M059J (cell line): ENCODE measurements at places on chromosomes 7 and 10. TPM values are rescaled to one million over a fixed set of nuclear protein-coding genes. Genes with fewer than 3 reads are reported as not detected.

Gene STEAP4
- total RNA-seq = 0.02 TPM in 1 of 2 replicates, not detected in the other

Gene MEIG1
- total RNA-seq = not detected in 2 replicates

Gene SLIT1
- not detected in 2 replicates for total RNA-seq

Gene C10orf105
- total RNA-seq = not detected in 2 replicates

Gene CCDC172
- total RNA-seq = not detected in 2 replicates

Gene RNF32
- 0.47 TPM in 1 of 2 replicates, not detected in the other for total RNA-seq

Gene EPDR1
- 66.3 and 73.0 TPM in 2 replicates for total RNA-seq

Gene ASB15
- total RNA-seq = not detected in 2 replicates

Gene NFE2L3
- total RNA-seq = 38.2 and 51.3 TPM in 2 replicates

Gene RSU1
- 73.1 and 77.5 TPM in 2 replicates for total RNA-seq

Gene HECW1
- 6.7 and 15.6 TPM in 2 replicates for total RNA-seq

Gene WNT2
- 0.20 and 0.44 TPM in 2 replicates for total RNA-seq

Gene ANKRD26
- 2.9 and 4.8 TPM in 2 replicates for total RNA-seq
